ENCODE measurements at places on chromosomes 4 and X.
A peak's percentile ranks its signal among the peaks of the same experiment; 100 is the strongest.

GRCh38 chr4:77465271-77465670 is 140.3 kb upstream of the CXCL13 start:
- DNase-seq, result no peak

DNA sequence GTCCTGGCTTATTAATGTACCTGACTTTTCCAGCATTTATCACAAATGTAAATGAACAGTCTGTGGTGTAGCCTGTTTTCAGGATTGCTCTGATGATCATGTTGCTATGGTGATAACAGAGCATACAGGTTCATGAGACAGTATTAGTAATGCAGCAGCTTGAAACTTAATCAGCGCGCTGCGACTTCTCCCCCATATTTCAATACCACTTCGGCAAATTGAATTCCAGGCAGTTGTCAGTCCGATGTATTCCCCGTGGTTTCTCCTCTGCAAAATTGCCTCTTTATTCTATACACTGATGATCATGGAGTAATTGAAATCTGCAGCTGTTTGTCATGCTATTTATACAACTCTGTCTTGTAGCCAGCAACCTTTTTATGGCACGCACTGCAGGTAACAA is 239.3 kb downstream of the C4orf33 start:
- DNase-seq, result no peak

GRCh38 chr4:6771229-6771671 is 11.3 kb upstream of the KIAA0232 start:
- peak; percentile 96 for DNase-seq

DNA sequence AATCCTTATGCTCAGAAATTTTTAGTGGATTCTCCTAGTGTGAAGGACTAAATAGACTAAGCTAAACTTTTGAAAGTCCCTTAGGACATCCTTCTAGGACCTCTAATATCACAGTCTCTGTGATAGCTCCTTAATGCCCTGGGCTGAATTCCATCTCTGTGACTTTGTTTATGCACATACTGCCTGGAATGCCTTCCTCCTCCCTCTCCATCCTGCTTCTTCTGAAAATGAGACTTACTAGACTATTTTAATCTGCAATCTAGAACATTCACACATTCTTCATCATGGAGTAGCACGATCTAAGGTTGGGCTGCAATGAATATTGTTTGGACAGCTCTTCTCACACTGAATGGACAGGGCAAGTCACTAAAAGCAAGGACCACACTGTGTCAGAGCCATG is 65.0 kb upstream of the MSX1 start:
- DNase-seq, result no peak

- no peak for DNase-seq
These were observed 1.9 kb upstream of the FTSJ1 start for GRCh38 chrX:48474127-48474526.

- no peak for DNase-seq
These were observed 142.5 kb downstream of the CXXC4 start for GRCh38 chr4:104352211-104352610.

DNA sequence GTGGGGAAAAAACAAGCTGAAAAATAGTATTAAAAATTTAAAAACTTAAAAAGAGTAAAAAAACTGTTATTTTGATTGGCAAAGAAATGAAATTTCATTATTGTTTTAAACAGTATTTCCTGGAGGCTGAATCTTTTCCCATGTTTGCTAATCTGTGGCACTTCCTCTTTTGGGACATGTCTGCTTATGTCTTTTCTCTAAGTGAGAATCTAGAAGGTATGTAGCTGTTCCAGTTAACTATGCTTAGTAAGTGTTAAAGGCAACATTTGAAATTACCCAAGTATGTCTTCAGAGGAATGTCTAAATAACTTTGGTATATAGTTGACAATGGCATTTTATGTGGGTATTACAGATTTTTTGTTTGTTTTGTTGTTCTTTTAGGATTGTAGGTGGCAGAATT is 81.6 kb upstream of the TBC1D9 start:
- no peak for DNase-seq
